ENCODE measurements at places on chromosomes 3 and 15. TPM values are rescaled to one million over a fixed set of nuclear protein-coding genes. Genes with fewer than 3 reads are reported as not detected.

- no peaks in the 10 kb centered on the region for H3K27me3 ChIP-seq
- H3K4me3 ChIP-seq, result no peak overlapping the region
- DNase-seq, result no peak
Observed at GRCh38 chr15:28934645-28935044, 48.9 kb downstream of the APBA2 start.

GRCh38 chr15:68812597-68813431 is 7.9 kb downstream of the ANP32A start:
- no peak overlapping the region for H3K27ac ChIP-seq
- no peaks in the 10 kb centered on the region for H3K36me3 ChIP-seq
- H3K27me3 ChIP-seq, result no peaks in the 10 kb centered on the region
- peaks cover 56% of the 10 kb centered on the region for H3K4me1 ChIP-seq
- no peak for DNase-seq

DNA sequence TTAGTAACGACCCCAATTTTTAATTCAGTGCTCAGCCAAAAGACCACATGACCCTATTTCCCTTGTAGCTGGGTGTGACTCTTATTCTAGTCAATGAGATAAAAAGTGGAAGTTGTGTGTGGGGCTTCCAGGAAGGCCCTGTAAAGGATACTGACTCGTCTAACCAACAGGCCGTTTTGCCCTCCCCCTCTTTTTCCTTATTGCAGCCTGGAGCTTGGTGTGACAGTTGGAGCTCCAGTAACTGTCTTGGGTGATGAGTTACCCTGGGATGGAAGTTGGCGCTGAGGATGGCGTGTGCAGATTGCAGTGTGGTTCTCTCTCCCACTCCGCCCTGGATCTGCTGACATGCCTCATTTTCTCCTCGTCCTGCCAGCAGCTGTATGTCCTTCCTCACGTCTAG is 209.3 kb upstream of the PROK2 start:
- no peaks in the 10 kb centered on the region for H3K4me1 ChIP-seq
- H3K27ac ChIP-seq, result no peak overlapping the region
- H3K27me3 ChIP-seq, result no peaks in the 10 kb centered on the region
- no peak for DNase-seq
- H3K4me3 ChIP-seq, result no peak overlapping the region

DNA sequence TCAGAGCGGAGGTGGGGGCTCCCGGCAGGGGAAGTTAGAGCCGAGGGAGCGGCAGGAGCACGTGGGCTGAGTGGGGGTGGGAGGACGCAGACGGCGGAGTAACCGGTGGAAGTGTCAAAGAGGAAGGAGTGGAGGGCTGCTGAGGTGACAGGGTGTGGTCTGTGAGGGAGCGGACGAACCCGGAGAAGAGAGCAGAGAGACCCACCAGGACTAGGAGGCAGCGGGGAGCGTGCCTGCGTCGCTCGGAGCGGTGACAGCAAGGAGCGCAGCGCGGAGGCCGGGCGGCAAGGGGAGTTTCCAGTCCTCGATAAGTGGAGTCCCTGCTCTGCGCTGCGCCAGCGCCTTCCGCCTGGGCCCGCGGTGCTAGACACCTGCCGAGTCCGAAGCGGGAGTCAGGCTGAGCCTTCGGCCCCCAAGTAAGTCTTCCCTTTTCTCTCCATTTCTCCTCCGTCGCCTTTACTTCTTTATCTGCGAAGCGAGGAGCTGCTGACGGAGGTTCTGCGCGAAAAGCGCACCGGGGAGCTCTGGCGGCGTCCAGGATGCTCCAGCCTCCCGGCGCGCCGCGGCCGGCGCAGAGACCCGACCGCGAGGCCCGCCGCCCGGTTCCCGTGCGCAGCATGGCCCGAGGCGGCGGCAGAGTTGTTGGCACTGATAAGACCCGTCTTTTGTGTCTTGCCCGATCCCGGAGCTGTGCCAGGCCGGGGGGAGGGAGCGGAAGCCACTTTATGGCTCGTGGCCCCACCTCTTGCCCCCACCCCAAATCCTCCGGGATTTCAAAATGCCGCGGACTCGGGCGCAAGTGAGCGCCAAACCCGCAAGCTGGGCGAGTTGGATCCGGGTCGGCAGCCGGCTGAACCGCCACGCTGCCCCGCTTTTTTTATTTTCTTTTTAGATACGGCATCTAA is 533.0 kb upstream of the SEMA6D start:
- no peaks in the 10 kb centered on the region for H3K27me3 ChIP-seq
- H3K36me3 ChIP-seq, result no peaks in the 10 kb centered on the region
- DNase-seq, result no peak
- peak overlapping the region; percentile 15 for H3K27ac ChIP-seq

Gene LNP1
- 3.0 TPM for total RNA-seq

DNA sequence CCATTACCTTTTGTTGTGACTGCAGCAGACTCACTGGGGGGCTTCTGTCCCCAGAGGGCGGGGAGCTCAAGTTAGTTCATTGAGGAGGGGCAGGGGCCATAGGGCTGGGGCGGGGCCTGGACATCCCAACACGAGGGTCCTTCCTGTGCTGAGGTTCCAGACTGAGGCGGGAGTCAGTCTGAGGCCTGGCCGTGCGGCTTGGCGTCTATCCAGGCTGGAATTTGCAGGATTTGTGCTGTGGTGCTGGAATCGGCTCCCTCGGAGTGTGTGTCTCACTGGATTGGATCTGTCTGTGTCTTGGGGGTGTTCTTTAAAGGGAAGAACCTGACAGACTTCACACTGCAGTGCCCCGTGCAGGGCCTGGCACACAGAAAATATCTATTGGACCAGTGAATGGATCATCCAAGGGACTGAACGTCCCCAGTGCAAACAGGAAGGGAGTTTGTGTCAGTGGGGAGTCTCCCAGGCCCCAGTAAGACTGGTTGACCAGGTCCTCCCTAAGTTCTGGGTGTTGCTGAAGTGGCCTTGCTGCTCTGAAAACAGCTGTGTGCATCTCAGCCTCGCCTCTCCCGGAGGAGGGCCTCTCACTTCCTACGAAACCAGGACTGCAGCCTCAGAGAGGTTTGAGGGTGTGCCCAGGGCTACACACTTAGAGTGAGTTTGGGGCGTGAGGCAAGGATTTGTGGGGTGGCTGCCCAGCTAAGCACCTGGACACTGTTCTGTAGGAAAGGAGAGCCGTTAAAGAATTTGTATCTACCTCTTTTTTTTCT is 26.1 kb downstream of the GOLGA6L2 start:
- no peaks in the 10 kb centered on the region for H3K36me3 ChIP-seq
- H3K27me3 ChIP-seq, result no peaks in the 10 kb centered on the region
- no peak overlapping the region for H3K4me3 ChIP-seq
- no peak for DNase-seq
- peak overlapping the region; percentile 56 for H3K27ac ChIP-seq

Gene ST8SIA2
- not detected for total RNA-seq

GRCh38 chr3:25888892-25889524 is 99.1 kb downstream of the OXSM start:
- H3K4me3 ChIP-seq, result no peak overlapping the region
- no peak for DNase-seq
- H3K4me1 ChIP-seq, result no peaks in the 10 kb centered on the region

GRCh38 chr3:170642882-170643601 is 57.2 kb upstream of the SLC7A14 start:
- no peak overlapping the region for H3K4me3 ChIP-seq
- H3K36me3 ChIP-seq, result no peaks in the 10 kb centered on the region
- H3K27ac ChIP-seq, result no peak overlapping the region
- peaks cover 6% of the 10 kb centered on the region for H3K4me1 ChIP-seq
- no peak for DNase-seq

Data from thoracic aorta (tissue), 2 donors.